GF-D8 (cell line): ENCODE measurements at places on chromosomes 5 and 9.

GRCh38 chr9:127438394-127438793 is 12.8 kb downstream of the RPL12 start:
- DNase-seq: no peak

- no peak for DNase-seq
These were observed 655 bp downstream of the MARVELD2 start for GRCh38 chr5:69415584-69415958.

- DNase-seq: no peak
These were observed 28.4 kb upstream of the GPR150 start for GRCh38 chr5:95591490-95591901.

DNA sequence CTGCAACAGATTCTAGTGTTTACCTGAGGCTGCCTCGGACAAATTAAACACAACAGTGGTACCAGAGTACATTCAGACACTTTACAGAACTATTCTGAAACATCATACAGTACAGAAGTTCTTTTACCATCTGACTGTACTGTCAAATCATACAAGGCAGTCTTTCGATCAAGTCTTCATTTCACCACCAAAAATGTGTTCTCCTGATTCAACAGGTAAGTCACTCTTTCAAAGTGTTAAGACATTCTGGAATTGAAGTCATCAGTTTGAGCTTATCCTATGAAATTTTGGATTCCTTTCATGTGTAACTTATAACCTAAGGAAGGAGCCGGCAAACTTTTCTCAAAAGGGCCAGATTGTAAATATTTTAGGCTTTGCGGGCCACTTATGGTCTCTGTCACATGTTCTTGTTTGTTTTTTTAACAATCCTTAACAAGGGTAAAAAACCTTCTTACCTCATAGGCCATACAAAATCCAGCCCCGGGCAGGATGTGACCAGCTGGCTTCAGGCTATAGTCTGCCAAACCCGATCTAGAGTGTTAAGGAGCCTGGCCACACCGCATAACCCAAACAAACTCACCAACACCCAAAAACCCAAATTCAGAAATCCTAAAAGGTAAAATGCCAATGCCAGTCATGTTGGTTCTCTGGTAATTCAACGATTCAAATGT is 151.6 kb downstream of the DENND1A start:
- no peak for DNase-seq

- no peak for DNase-seq
These were observed 16.0 kb downstream of the ZNF462 start for GRCh38 chr9:106878934-106879333.

GRCh38 chr9:94210616-94211603 is 48.2 kb upstream of the ZNF169 start:
- DNase-seq: no peak

GRCh38 chr5:131677115-131677514 is 42.1 kb upstream of the RAPGEF6 start:
- no peak for DNase-seq

DNA sequence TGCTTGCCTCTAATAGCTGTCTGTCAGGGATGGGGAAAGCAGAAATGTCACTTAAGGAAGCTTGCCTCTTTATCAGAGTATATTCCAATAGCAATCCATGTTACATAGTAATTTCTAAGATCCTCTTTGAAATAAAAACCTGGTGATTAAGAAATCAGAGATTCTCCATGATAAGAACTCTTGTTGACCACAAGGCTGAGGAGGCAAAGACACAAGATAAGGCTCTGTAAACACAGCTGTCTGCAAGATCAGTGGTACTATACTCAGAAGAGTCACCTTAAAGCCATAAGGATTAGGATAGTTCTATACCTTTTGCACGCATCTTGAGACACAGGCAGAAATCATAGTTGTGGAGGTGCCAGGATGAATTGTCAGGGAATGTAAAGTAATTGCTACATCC is 40.3 kb downstream of the HEXB start:
- DNase-seq: peak; percentile 32

DNA sequence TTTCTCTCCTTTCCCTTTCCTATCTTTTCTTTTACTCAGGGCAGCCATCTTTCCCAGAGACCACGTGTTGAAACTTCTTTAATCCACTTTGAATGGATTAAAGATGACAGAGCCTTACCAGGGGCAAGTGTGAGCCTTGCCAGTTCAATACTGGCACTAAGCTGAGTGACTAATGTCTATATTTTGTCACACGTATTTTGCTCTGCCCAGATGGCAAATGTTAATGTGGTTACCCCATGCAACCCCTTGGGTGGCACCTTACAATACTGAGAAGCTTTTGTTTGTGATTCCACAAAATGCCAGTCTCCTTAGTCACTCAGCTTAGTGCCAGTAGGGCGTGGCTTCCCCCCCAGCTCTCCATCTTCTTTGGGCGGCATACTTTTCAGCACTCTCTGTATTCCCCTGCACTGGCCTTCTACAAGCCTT is 24.8 kb downstream of the ANXA1 start:
- DNase-seq: no peak

- DNase-seq: no peak
These were observed 16.4 kb upstream of the ZBTB34 start for GRCh38 chr9:126844085-126844484.

GRCh38 chr5:97163360-97163764 is 19.7 kb downstream of the RIOK2 start:
- DNase-seq: no peak

GRCh38 chr9:35827486-35827885 is 1.0 kb downstream of the FAM221B start:
- DNase-seq: no peak

GRCh38 chr9:77987880-77988525 is 43.6 kb downstream of the GNAQ start:
- DNase-seq: no peak

GRCh38 chr5:151244206-151244605 is 8.8 kb upstream of the GM2A start:
- DNase-seq: no peak

- DNase-seq: peak; percentile 7
These were observed 28.8 kb upstream of the DMAC1 start for GRCh38 chr9:7828334-7828733.

GRCh38 chr5:119292701-119293515 is 62.9 kb upstream of the TNFAIP8 start:
- DNase-seq: no peak

GRCh38 chr9:114696814-114697544 is 15.0 kb upstream of the TEX48 start:
- DNase-seq: no peak

DNA sequence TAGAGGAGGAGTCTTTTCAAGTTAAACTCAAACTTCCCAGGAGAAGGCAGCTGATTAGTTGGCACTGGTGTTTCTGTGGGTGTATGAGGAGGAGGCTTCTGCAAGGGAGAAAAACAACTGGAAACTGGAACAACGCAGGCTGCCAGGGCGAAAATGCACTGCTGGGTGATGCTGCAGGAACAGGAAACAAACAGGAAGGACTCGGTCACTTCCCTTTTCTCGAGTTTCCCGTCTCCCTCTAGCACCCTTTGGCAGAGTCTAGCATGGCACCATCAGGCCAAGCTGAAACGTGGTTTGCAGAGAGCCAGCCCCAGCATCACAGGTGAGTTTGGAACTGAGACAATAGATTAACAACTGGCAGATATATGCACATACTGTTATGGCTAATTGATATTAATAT is 77.5 kb upstream of the CAST start:
- DNase-seq: no peak

GRCh38 chr5:142239394-142240159 is 85.2 kb downstream of the SPRY4 start:
- DNase-seq: no peak

GRCh38 chr9:19511694-19512093 is 102.9 kb downstream of the ACER2 start:
- DNase-seq: no peak

- DNase-seq: no peak
These were observed 378.2 kb downstream of the FAM170A start for GRCh38 chr5:120007598-120007997.

- DNase-seq: no peak
These were observed 125.1 kb downstream of the NPR3 start for GRCh38 chr5:32836176-32836575.

- DNase-seq: peak; percentile 45
These were observed at the start of gene RXRA for GRCh38 chr9:134325813-134326723. TSS of gene RXRA (plus strand) at chr9:134326455. CDS start at chr9:134326632, 177 bp downstream.

DNA sequence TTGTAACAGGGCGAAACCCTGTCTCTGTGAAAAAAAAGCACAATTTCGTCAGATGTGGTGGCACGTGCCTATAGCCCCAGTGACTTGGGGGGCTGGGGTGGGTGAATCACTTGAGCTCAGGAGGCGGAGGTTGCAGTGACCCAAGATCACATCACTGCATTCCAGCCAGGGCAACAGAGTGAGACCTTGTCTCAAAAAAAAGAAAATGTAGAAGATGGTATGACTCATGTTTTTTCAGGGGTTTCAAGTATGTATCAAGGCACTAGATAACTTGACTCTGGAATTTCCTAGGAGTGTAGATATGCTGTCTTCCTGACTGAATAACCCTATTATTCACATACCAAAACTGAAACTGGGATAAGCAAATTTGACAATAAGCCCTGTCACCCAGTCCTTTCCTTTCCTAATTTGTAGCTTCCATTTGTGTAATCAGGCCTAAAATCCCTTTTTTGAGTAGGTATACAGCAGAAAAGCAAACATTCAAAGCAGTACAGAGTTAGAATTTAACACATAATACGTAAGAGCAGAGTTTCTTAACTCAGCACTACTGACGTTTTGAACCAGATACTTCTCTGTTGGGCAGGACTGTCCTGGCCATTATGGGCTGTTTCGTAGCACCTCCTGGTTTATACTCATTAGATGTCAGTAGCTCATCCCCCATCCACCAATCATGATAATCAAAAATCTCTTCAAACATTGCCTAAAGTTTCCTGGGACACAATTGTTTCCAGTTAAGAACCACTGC is 17.3 kb upstream of the ANKRD18B start:
- DNase-seq: no peak

GRCh38 chr5:168550656-168551055 is 21.6 kb downstream of the FBLL1 start:
- DNase-seq: no peak

GRCh38 chr9:108382310-108382709 is 473.5 kb downstream of the ACTL7B start:
- DNase-seq: no peak

- DNase-seq: no peak
These were observed 64.0 kb downstream of the SECISBP2 start for GRCh38 chr9:89382026-89382986.

DNA sequence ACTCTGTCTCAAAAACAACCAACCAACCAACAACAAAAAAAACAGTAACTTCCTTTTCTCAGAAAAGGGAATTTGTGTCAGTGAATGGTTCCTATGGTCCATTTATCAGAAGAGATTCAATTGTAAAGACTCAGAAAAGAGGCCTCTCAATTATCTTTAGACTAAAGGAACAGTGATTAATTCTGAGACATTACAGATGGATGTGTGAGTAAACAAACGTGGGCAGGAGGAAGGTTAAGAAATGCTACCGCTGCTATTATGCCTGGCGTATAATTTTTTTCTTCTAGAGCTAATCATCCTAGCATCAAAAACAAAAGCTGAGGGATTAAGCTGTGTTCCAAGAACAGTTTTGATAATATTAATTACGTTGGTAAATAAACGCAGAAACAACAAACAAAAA is 52.9 kb upstream of the JMY start:
- no peak for DNase-seq
